Dermis microvascular lymphatic vessel endothelial cell (primary cell): ENCODE measurements at places on chromosomes 1 and 21. TPM values are rescaled to one million over a fixed set of nuclear protein-coding genes. Genes with fewer than 3 reads are reported as not detected.

- DNase-seq: no peak
Measured at GRCh38 chr21:27209546-27209945, 242.7 kb upstream of the ADAMTS5 start.

ROR1 gene
- 0.25 and 0.26 TPM in 2 replicates for total RNA-seq

CYP4Z1 gene
- under 0.01 and 0.13 TPM in 2 replicates for total RNA-seq

ADGRL4 gene
- 121 and 125 TPM in 2 replicates for total RNA-seq

- DNase-seq: no peak
Measured at GRCh38 chr21:43944757-43945156, 67.4 kb upstream of the TRAPPC10 start.

AJAP1 gene
- under 0.01 TPM in 1 of 2 replicates, not detected in the other for total RNA-seq

DNA sequence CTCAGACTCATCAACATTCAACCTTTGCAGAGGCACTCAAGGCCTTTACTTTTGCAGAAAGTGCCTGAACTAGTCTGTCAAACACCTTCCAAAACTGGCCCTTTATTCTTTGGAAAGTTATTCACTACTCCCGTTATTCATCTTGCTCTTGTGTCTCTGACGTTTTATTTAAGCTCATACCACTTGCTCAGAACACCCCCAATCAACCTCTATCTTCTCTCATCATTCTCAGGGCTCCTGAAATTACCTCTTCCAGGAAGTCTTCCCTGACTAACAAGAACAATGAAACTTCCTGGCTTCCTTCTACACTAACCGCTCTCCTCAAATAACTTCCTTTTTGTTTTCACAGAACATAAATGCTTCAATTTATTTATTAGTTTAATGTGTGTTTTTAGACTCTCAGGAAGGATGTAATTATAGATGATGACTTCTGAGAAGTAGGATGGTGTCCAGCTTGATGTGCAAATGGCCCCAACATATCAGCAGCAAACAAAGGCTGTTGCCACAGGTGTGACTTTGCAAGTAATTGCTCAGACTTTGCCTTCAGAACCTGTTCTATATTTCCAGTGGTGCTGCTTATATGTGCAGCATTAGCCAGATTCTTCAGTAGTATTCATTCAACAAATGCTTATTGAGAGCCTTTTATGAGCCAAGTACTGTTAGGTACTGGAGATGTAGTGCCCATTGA is 22.8 kb upstream of the BATF3 start:
- no peak for DNase-seq

DNA sequence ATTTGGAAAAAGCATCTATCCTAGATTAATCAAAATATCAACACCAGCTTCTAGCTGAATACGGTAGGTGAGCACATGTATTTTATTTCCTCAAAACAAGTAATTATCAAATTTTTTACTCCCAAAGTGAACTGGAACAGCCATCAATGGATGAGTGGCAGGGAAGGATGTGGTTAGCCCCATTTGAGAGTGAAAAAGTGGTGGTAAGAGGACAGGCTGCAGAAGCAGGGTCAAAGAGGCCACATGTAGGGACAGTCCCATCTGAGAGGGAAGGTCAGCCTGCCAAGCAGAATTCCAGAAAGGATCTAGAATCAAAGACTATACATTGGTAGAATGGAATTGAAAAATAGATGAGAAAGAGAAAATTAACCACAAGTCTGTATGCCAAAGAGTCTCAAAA is 163.8 kb downstream of the SMYD3 start:
- DNase-seq: no peak

- DNase-seq: peak; percentile 46
Measured at GRCh38 chr21:45142469-45143308, 68.3 kb downstream of the ADARB1 start.

SPATA45 gene
- not detected in 2 replicates for total RNA-seq

DNA sequence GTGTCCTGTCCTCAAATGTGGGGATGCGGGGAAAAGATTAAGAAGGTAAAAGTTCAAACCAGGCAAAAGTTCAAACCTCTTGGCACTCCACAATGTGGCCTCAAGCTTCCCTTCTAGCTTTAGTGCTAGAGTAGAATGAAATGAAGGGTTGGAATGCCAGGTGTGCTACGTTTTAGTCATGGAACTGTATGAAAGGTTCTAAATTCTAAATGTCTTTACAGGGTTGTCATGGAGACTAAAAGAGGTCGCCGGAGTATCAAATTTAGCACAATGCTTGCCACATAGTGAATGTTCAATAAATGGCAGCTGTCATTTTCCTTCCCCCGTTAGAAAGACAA is 57.2 kb upstream of the LRRC8D start:
- DNase-seq: no peak

DNA sequence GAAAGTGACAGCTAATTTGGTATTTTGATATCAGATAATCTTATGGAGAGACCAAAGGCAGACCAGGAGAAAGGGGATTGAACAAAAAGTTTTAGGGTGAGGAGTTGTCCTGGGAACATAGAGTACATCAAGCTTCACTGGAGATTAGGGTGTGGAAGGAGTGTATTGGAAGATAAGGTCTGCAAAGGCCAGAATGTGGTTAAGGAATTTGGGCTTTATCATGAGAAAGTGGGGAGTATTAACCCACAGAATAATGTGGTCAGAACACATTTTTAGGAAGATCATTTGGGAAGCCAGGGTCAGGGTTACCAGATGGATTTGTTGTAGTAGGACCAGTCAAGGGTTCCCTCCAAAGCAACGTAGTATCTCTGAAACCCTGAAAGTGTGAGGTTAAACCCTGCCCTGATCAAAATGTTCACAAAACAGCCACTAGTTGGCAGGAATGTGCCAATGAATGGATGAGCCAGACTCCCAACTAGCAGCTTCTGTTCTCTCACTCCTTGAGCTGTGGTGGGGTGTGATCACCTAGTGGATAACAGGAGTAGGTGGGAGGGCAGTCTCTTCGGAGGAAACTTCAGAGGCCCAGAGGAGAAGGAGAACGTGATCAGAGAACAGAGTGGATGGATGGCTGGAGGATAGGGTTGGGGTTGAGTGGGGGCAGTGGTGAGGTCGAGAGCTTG is 35.8 kb downstream of the SLC2A1 start:
- no peak for DNase-seq

DNA sequence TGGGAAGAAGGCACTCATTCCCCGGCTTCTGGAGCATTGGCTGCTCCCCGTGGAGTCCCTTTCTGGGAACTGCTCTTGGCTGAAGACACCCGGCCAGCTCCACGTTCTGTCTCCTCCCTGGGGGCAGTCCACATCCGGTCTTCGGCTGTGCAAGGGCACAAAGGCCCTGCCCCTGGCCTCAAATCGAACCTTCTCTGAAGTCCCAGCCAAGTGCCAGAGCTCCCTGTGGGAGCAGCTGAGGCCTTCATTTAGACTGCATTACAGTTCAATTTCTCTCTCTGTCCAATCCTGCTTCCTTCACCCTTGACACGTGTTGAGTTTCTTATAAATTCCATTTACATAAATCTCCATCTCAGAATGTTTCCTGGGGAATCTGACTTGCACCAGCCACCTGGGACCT is 132.9 kb upstream of the POU3F1 start:
- no peak for DNase-seq

- no peak for DNase-seq
Measured at GRCh38 chr1:178579095-178579494, 66.2 kb downstream of the TEX35 start.

- no peak for DNase-seq
Measured at GRCh38 chr1:38064197-38064903, 17.8 kb upstream of the POU3F1 start.

SH2D5 gene
- total RNA-seq: 0.25 and 0.26 TPM in 2 replicates

GRCh38 chr1:154174654-154175053 is 17.2 kb downstream of the TPM3 start:
- DNase-seq: no peak

- peak; percentile 78 for DNase-seq
Measured at GRCh38 chr1:39272027-39272797, 67.7 kb downstream of the MACF1 start.

TCEA3 gene
- total RNA-seq: 0.13 and 0.51 TPM in 2 replicates

EYA3 gene
- 9.1 and 11.4 TPM in 2 replicates for total RNA-seq

DNA sequence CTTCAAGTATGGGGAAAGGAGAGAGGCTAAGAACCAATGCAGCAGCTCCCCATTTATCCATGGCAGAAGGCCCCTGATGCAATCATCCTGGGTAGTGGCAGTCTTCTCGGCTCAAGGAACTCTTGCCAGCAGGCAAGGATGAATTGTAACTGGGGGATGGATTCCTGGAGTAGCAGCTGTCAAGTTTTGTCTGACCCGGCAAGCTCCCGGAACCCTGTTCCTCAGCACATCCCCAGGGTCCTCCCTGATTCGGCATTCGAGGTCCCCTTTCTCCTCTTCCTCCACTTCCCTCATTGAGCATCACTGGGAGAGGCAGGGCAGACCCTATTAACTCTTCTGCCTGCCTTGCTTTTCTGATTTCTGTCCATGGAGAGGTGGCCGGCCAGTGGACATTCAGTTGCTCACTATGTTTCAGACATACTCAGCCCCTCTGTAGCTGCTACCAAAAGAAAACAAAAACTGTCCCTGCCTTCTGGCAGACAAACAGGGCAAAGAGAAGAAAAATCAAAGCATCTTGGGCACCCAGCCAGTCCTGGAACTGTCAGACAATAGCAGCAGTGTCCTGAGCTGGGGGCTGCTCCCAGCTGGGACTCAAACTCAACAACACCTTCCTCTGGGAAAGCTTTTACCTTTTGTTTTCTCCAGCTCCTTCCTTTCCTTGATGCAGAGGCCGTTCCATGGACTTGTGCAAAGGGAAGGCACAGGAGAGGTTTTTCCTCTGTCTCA is 5.6 kb upstream of the PTCH2 start:
- DNase-seq: peak; percentile 30

GRCh38 chr1:203056516-203056915 is 29.3 kb downstream of the MYOG start:
- no peak for DNase-seq

GRCh38 chr1:187338762-187339412 is 510.1 kb downstream of the PLA2G4A start:
- DNase-seq: no peak

DNA sequence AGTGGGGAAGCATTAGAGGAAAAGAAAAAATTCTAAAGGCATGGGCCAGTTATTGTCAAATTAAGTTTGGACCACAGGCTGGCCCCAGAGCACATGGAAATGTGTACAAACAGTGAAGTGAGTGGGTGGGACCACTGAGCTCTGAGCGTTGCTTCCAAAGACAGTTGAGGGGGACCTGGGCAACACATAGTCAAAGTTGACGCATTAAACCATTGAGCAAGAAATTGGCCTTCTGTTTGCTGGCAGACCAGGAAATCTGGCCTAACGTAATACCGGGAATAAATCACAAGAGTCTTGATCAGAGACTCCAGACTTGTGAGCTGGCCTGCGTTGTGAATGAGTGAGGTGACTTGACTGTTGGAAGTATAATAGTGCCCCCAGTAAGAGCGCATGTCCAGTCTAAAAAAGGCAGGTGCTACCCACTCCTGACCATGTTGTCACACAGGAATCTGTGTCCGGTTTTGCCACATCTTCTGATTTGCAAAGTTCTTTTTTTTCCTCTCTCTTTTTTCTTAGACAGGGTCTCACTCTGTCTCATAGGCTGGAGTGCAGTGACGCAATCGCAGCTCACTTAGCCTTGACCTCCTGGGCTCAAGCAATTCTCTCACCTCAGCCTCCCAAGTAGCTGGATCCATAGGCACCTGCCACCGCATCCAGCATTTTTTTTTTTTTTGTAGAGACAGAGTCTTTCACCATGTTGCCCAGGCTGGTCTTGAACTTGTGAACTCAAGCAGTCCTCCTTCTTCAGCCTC is 10.7 kb downstream of the EPHB2 start:
- no peak for DNase-seq

DNA sequence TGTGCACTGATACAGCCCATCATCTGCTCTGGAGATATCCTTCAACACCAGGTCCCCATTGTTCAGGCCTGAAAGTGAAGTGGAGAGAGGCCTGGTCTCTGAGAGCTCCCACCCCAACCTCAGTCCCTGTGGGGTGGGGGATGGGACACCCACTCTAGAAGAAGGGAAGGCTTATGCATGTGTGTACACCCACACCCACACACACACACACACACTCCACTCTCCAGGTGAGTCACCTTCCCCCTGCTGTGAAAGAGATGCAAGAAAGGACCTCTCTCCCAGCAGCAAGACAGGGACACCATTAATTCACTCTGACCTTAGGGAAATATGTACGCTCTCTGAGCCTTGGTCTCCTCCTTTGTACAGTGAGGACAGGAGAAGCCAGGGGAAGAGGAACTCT is 5.9 kb downstream of the VSIG8 start:
- no peak for DNase-seq

- DNase-seq: peak; percentile 63
Measured at GRCh38 chr21:15298306-15298705, 233.5 kb upstream of the NRIP1 start.

MAP3K21 gene
- 0.90 and 1.3 TPM in 2 replicates for total RNA-seq

CLCNKB gene
- under 0.01 TPM in 1 of 2 replicates, not detected in the other for total RNA-seq

GRCh38 chr1:77016386-77016985 is 149.2 kb downstream of the ST6GALNAC5 start:
- no peak for DNase-seq

SNAP47 gene
- 27.6 and 31.4 TPM in 2 replicates for total RNA-seq

- DNase-seq: no peak
Measured at GRCh38 chr1:32918179-32918578, 17.0 kb upstream of the TMEM54 start.

PLA2G2C gene
- not detected in 2 replicates for total RNA-seq

- DNase-seq: no peak
Measured at GRCh38 chr1:29960876-29961275, 724.6 kb downstream of the PTPRU start.

- DNase-seq: no peak
Measured at GRCh38 chr1:158045639-158046038, 52.2 kb downstream of the KIRREL1 start.

SPRR2B gene
- not detected in 2 replicates for total RNA-seq

NHLH1 gene
- total RNA-seq: under 0.01 TPM in 1 of 2 replicates, not detected in the other

DNA sequence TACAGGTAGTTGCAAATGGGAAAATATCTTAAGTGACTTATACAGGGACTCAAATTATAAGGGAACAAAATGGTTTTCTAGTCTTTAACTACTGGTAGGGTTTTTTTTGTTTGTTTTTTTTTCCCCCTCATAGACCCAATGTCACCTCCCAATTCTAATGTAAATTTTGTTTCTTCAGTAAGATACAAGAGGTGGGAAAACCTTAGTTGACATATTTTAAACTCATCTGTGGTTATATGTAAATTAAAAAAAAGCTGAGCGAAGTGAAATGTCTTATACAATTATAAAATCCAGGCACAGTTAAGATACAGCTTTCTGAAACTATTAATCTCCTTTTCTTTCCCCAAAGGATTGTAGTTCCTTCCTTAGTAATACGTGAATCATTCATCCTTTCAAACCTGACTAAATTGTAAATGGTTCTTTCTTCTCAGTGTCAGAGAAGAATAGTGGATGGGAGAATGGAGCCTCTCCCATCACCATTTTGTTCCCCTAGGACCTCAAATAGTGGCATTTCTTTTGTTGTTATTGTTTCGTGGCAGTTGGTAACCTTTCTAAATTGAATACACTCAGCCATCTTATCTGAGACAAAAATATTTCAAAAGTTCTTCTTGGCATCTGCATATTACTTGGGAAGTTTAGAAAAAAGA is 11.2 kb downstream of the TSEN15 start:
- no peak for DNase-seq

DNA sequence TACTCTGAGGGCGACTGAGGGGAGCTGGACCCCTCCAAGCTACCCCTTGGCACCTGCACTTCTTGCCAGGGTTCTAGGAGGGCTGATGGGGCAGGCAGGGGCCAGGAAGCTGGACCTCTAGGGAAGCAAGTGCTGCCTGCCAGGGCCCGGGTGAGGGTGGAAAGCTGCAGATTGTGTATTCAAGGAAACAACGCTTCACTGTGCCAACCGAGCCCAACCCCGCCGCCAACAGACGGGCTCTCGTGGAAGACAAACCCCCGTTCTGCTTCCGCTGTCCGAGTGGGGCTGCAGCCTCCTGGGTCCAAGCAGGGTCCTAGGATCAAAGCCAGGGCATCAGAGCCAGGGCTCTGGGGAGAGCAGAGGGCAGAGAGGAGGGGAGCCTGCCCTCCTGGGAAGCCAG is 3.2 kb downstream of the EFHD2 start:
- peak; percentile 60 for DNase-seq

DMRTA2 gene
- under 0.01 TPM in 1 of 2 replicates, not detected in the other for total RNA-seq

IVL gene
- total RNA-seq: not detected in 2 replicates

ZMYND12 gene
- 0.51 and 0.89 TPM in 2 replicates for total RNA-seq
